ENCODE measurements at places on chromosomes 12 and 14.
A peak's percentile ranks its signal among the peaks of the same experiment; 100 is the strongest.

DNA sequence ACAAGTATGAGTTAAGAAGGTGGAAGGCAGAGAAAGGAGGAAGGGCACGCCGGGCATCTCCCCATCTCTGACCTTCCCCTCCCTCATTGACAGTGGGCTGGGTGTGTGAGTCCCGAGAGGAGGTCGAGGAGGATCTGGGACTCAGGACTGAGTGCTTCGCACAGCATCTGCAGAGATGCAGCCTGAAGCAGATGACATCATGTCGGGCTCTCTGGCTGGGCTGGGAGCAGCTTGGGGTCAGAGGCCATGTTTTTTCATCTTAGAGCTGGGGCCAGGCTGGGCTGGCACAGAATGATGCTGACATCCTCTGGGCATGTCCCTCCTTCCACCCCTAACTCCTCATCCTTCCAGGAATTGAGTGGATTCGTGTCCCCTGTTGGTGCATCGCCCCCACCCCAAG, 43.5 kb downstream of the CMKLR1 start:
- no peak for DNase-seq

GRCh38 chr14:75331471-75331870, 52.8 kb downstream of the FOS start:
- DNase-seq: no peak

DNA sequence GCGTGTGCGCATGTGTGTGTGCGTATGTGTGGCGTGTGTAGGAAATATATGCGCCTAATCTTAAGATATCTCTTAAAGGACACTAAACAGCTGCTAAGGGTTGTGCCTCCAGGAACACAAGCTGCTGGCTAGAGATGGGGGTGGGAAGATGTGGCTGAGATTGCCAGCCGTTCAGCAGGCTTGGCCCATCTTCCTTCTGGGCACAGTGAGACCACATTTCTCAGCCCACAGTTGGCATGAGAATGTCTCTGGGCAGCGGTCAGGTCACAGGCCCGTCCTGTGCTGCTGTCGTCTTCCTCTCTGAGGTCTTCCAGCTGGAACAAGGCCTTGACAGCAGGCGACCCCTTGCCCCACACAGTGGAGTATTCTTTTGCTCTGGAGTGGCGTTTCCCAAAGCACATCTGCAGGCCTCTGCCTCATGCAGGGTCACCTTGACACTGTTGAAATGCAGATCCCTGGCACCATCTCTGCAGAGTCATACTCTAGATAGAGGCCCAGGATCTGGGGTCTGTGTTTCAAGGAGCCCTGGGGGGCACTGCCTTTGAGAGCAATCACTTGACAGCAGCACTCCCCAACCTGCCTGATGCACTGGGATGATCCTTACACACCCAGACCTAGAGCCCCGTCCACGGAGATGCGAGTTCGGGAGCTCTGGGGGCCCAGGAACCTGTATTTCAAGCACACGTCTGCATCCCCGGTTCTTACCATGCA, 335.5 kb upstream of the SFSWAP start:
- no peak for DNase-seq

- no peak for DNase-seq
Observed at GRCh38 chr12:116416166-116416565, 138.7 kb upstream of the MED13L start.

DNA sequence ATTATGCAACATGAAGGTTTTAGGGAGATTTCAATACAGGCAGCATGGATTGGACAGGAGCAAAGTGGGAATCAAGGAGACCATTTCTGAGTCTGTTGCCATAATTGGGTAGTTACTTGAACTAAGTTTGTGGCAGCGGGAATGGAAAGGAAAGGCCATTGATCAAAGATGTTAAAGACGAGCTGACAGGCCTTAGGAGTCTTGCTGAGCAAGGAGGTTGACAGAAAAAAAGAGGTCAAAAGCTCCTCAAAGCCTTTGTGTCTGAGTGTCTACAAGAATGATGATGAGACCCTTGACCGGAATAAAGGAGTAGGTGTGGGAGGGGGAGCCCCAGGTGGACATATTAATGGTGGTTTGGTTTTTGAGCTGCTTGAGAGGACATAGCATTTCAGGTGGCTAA, 9.4 kb downstream of the PLEKHA5 start:
- no peak for DNase-seq

- no peak for DNase-seq
Observed at GRCh38 chr12:117774941-117775775, 193.6 kb downstream of the KSR2 start.

DNA sequence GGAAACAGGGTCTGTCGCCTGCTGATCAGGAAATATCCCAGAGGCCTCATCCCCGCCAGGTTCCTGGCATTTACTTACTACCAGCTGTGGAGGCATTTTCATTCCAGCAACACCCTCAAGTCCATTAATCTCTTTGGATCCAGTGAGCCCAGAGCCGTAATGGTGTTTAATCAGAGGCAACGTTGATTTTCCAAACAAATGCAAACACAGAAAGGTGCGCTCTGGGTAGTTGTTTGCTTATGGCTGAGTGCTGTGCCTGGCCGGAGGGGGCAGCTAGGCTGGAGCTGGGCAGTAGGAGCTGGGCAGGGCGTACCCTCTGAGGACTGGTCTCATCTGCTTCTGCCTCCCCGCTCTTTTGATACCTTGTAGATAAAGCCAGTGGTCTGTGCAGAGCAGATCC, 110.6 kb downstream of the ADCK1 start:
- DNase-seq: no peak

DNA sequence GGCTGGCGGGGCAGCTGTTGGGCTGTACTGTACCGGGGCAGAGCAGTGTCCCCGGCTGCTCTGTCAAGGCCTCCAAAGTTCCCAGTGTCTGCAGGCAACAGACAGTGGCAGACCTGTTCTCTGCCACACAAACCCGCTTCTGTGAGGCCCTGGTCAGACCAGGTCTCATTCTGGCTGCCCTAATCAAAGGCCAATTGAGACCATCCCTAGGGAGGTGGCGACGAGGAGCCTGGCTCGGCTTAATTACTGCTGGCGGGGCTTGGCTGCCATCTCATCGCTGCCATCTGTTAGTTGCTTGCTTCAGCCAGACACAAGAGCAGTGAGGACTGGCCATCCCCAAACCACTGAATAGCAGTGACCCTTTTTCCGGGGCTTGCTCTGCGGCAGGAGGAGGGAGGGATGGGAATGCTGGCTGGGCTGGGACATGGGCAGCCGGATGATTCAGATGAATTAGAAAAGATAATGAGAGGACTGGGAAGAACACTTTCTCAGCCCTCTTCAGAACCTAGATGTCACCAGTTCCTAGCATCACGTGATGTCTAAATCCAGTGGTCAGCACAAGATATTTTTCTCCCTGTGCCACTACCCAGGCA, 24.5 kb downstream of the ERG28 start:
- DNase-seq: peak; percentile 75

- DNase-seq: no peak
Observed at GRCh38 chr12:47110011-47110541, 30.3 kb upstream of the AMIGO2 start.

GRCh38 chr14:78302841-78303240, 132.7 kb downstream of the NRXN3 start:
- DNase-seq: no peak

DNA sequence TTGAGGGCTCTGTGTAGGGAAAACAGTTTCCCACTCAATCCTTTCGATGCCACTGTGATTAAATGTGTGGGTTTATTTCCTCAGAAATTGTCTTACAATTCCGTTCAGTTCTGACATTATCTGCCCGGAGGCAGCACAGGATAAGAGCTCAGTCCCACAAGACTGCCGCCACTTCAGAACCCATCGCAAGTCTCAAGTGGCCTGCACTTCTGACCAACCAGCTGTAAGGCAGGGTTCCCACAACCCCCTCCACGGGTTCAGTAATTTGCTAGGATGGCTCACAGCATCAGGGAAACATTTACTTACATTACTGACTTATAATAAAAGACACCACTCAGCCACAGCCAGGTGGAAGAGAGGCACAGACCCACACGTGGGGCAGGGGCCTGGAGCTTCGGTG, 17.2 kb downstream of the BDKRB2 start:
- DNase-seq: peak; percentile 59

GRCh38 chr14:70771781-70772212, 37.5 kb downstream of the MAP3K9 start:
- no peak for DNase-seq

GRCh38 chr12:2282318-2282717, 229.5 kb downstream of the CACNA1C start:
- DNase-seq: no peak

DNA sequence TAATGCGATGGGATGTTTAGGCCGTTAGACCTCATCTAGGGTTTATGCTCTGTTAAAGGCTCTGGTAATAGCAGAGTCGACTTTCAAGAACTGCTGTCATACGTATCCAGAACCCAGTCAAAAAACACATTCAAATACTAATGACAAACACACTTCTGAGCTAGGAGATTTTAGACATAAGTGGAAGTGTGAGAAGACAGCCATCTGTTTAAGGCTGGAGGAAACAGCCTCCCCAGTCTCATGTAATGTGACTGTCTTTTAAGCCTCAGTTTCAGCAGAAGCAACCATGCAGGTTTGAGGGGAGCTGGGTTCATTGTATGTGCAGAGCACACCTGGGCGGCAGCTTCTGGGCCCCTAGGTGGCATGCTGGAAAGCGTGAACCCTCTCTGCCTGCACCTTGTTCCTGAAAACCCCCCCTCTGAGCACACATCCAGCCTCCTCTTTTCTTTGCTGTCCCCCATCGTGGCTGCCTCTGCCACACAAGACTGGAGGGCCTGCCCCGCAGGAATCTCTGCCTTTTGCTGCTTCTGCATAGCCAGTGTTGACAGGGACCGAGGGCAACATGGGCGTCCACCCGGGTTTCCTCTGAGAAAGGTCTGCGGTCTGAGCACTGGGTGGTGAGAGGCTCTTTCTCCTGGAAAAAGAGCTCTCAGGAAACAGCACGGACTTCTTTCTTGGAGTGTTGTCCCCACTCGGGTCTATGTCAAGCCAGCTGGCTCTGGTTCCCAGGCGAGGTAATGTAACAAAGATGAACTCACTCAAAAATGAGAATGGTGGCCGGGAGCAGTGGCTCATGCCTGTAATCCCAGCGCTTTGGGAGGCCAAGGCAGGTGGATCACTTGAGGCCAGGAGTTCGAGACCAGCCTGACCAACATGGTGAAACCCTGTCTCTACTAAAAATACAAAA, 11.6 kb downstream of the WNT5B start:
- peak; percentile 73 for DNase-seq

GRCh38 chr14:72610831-72611200, 283.1 kb downstream of the DPF3 start:
- DNase-seq: no peak

- DNase-seq: no peak
Observed at GRCh38 chr12:17357396-17357795, 732.6 kb downstream of the RERGL start.

- DNase-seq: no peak
Observed at GRCh38 chr14:52996493-52996892, 45.6 kb upstream of the FERMT2 start.

- no peak for DNase-seq
Observed at GRCh38 chr12:25005376-25005775, 56.5 kb upstream of the BCAT1 start.

GRCh38 chr12:124673801-124674617, 106.6 kb upstream of the NCOR2 start:
- DNase-seq: peak; percentile 86

- no peak for DNase-seq
Observed at GRCh38 chr12:101209319-101210302, at the start of gene SLC5A8. Gene SLC5A8, minus strand, starts transcription at chr12:101210238. Its CDS starts 390 bp downstream, at chr12:101209848.

- DNase-seq: no peak
Observed at GRCh38 chr14:73740618-73741326, 26.6 kb upstream of the PNMA1 start.

GRCh38 chr14:70773182-70773862, 36.0 kb downstream of the MAP3K9 start:
- DNase-seq: no peak

- DNase-seq: no peak
Observed at GRCh38 chr12:48119834-48120195, 651 bp downstream of the PFKM start.

GRCh38 chr12:107651571-107652449, 33.8 kb upstream of the PWP1 start:
- no peak for DNase-seq

- DNase-seq: no peak
Observed at GRCh38 chr14:32980178-32980901, 41.7 kb downstream of the NPAS3 start.

DNA sequence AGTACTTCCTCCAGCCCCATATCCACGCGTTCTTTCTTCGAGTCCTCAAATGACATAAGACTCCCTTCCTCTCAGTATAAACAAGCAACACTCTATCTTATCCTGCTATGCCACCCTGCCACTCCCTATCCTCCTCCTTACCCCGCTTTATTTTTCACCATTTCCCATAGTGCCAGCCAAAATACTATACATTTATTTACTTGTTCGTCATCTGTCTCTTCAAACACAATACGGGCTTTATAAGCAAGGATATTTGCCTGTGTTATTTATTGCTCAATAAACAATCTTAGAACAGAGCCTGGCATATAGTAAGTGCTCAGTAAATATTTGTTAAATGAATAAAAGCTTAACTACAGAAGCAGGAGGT, 444.9 kb downstream of the EGLN3 start:
- DNase-seq: no peak

DNA sequence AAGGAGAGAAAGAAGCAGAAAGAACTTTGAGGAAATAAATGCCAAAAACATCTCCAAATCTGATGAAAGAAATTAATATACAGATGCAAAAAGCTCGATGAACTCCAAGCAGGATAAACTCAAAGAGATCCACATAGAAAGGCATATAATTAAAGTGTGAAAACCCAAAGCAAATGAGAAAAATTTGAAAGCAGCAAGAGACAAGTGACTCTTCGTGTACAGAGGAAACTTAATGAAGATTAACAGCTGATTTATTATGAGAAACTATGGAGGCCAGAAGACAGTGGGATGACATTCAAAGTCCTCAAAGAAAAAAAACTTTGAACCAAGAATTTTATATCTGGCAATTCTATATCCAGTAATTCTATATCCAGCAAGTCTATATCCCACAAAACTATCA, 163.0 kb upstream of the TMCC3 start:
- DNase-seq: no peak

GRCh38 chr12:109529691-109530640, 43.3 kb downstream of the MMAB start:
- DNase-seq: peak; percentile 68

- DNase-seq: no peak
Observed at GRCh38 chr14:94403312-94403932, 15.0 kb upstream of the SERPINA1 start.

- DNase-seq: no peak
Observed at GRCh38 chr14:95126906-95127530, 30.3 kb downstream of the DICER1 start.

GRCh38 chr14:33834466-33835260, 116.2 kb downstream of the EGLN3 start:
- no peak for DNase-seq

- DNase-seq: no peak
Observed at GRCh38 chr14:68627868-68628604, 164.8 kb downstream of the ZFP36L1 start.

GRCh38 chr14:47392326-47392725, 283.1 kb downstream of the MDGA2 start:
- DNase-seq: no peak

GRCh38 chr12:65529106-65529505, 250.6 kb downstream of the MSRB3 start:
- no peak for DNase-seq

DNA sequence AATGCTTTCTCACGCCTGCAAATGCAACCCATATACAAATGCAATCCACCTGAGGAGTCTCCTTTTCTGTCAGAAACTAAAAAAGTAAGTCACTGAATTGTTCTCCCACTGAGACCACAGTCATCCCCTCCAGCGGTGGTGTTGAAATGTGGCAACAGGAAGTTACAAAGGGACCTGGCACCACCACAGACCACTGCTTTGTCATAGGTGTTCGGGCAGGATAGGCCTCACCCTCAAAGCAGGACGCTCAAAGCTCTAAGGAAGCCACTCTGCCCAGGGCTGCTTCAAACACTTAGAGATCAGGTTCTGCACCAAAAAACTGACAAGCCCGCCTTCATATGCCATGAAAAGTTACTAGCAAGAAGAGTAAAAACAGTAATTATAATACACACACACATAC, 11.3 kb downstream of the PHLDA1 start:
- DNase-seq: no peak
